AG09309 (cell line): ENCODE measurements at places on chromosomes 1 and 21.

DNA sequence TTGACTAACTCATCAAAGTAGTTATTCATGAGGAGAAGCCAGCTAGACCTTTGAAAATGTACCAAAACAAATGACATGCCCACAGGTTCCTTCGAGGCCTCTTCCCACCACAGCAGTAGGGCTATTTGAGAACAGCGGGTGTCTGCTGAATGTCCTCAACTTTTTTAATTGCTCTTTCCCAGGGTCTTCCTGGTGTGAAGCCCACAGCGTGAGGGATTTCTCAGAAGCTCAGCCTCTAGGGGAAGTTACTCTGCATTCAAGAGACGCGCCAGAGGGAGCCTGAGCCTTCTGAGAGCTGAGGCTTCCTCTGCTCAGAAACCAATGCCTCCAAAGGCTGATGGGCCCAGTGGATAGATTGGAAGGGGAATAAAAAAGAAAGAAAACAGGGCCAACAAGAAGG lies 153.6 kb downstream of the OLFM3 start:
- DNase-seq = no peak

GRCh38 chr1:66331658-66332547 lies 202.1 kb upstream of the SGIP1 start:
- peak; percentile 84 for DNase-seq

DNA sequence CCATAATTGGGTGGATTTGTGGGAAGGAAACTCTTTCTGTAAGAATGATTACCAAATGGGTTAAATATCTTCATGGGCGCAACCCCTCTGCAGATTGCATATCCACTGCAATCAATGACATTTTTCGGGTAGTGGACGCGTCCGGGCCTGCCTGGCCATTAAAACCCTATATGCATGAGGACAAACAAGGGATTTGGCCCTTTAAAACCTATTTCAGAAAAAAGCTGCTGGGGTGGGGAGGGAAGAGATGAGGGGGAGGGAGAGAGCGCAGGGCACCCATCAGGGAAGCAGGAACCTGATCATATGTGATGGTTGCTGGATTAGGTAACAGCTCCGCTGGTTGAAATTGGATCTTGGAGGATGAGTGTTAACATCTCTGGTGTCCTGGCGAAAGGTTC lies 228.8 kb downstream of the PBX1 start:
- no peak for DNase-seq

DNA sequence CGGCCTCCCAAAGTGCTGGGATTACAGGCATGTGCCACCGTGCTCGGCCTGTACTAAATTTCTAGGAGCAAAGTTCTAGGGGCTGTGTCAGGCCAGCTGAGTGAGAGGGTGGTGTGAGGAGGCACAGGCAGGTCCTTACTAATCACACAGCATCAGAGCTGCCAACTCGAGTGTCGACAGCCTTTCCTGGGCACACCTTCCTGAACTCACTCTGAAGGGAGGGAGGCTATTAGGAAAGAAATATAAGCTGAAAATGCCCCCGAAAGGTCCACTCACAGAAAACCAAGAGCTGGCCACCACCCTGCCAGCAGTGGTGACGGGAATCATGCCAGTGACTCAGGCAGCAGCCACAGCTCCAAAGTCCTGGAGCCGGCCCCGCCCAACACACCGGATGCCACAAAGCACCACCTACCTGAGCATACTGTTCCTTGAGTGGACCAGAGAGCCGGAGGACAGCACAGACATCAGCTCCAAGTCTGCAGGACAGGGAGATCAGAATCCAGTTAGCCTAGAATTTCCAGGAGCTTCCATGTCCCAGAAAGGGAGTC lies 4.5 kb downstream of the PMVK start:
- DNase-seq = no peak

DNA sequence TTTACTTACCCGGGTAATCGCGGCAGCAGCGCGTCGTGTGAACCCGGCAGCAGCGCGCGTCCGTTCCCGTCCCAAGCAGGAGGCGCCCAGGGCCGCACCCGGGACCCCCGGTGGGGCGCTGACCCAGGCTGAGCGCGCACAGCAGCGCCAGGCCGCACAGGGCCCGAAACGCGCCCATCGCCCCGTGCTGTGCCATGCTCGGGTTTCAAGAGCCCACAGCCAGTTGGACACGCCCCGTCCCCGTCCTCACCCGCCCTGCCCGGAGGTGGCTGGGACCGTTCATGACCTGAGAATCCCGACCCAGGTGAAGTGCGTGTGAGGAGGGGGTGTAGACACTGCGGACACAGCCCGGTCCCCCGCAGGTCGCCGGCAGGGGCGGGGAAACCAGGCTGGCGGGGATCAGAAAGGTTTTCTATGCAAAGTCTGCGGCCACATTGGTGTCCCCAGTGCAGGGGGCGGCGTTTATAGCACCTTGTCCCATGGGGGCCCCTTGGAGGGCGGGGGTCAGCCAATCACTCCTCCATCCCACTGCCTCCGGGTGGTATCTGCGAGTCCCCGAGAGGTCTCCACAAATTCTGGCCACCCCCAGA lies at the start of gene TNFRSF18:
Gene TNFRSF18 (minus strand): TSS at position 217 of the 590 bp plus-strand sequence. CDS start 21 bp downstream, at position 196.
- DNase-seq = no peak

DNA sequence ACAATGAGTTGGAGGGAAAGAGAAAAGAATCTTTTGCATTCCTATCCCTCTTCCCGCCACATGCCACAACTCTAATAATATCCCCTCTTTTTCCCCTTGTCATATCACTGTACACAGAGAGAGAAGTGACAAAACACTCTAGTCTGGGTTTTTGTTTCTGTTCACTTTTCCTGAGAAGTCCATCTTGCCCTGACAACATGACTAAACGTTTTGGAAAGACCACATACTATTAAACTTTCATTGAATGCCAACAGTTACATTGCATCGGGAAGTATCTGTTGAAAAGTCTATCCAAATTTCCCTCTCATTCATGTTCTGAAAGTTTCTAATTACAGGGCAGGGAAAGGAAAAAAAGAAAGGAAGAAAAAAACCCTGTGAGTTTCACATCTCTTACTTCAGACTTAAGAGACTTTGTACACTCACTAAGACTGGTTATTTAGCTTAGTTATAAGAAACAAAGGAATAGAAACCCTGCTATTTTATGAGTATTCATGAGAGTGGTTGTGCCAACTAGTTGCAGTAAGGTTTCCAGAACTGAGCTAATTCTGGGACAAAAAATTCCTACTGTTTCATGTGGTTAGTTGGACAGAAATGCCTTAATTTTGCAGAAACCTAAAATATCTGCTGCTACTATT lies 16.9 kb downstream of the PLA2G4A start:
- DNase-seq = no peak

DNA sequence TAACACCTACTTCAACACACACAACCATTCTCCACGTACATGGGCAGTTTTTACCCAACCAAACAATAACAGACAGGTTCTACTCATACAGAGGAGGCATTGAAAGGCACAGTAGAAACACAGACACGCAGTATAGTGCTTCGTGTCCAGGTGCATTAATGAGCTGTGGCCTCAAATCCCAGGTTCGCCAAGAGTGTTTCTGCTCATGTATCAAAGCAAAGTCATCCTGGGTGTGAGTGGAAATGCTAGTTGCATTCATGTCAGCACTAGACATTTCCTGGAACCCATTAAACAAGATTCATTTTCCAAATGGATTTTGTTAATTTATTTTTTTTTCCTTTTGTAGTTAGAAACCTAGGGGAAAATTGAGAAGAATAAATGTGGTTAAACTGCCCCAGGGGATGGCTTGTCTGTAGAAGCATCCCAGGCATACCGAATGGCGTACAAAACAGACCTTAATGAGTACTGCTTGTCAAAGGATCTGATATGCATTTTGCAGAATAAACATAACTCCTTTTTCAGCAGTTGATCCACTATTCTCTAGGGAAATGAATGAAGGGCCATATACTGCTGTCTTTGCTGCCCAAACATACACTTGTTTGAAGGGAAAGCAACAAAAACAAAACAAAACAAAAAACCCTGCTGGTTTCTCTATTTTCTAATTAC lies 298.6 kb upstream of the ST6GALNAC5 start:
- DNase-seq = no peak

DNA sequence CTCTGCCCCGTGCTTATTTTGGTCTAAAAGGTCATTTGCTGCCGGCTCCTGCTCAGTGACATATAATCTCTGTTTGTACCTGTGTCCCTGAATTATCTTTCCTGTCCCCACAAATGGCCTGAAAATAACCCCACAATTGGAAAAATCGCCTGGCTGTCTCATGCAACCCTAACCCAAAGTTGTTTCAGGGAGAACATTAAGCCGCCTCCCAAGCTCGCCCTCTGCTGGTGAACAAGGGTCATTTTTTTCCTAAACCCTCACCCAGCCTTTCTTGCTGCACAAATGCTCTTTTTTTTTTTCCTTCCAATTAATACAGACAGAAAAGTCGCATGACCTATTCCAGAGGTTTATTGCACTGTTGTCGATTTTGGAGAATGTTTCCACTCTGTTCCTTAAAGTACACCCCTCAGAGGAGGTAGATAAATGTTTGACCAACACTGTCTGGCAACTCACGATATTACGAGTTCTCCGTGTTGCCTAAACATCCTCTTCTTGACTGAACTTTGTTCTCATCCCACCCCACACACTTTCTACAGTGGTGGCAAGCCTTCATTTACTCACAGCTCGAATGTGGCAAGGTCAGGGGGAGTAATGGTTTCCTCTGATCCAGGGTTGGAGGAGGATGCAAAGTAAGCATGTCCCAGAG lies 148.7 kb downstream of the ZZZ3 start:
- no peak for DNase-seq

- no peak for DNase-seq
Measured at GRCh38 chr1:180451504-180451903, 50.9 kb downstream of the ACBD6 start.

GRCh38 chr1:209650454-209650853 lies 1.8 kb downstream of the LAMB3 start:
- no peak for DNase-seq

GRCh38 chr1:31782421-31783410 lies 18.6 kb upstream of the ADGRB2 start:
- DNase-seq = no peak

DNA sequence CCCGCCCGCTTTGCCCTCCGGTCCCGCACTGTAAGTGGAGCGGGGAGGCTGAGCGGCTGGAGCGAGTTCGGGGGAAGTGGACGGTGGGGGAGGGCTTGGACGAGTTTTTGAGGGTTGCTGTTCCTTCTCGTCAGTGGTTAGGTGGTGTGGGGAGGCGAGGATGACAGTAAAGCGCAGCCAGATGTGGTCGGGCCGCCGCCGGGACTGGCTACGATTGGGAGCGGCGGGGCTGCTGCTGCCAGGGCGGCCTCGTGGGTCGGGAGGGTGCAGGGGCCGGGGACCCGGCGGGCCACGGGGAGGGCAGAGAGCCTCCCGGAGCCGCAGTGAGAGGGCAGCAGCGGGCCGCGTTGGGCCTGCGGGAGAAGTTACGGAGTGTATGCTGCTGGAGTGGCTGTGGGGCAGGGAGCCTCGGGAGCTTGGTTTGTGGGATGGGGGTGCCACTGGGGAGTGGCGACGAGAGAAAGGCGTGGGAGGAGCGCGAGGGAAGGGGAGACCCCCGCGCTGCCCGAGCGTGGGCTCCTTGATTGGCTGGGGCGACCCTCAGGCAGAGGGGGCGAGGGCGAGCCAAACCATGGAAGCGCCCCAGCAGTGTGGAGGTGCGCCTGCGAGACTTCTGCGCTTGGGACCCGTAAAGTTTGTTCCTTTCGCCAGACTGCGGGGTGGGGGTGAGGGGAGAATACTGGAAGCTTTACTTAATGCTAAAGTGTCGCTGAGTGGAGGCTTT lies 2.1 kb downstream of the ADGRL2 start:
- DNase-seq = no peak

- DNase-seq = no peak
Measured at GRCh38 chr1:152313970-152314369, 11.1 kb downstream of the FLG start.

- no peak for DNase-seq
Measured at GRCh38 chr1:76501586-76502219, 365.6 kb upstream of the ST6GALNAC5 start.

- DNase-seq = no peak
Measured at GRCh38 chr1:111600886-111601386, 18.7 kb upstream of the RAP1A start.

GRCh38 chr1:58699011-58699762 lies 675 bp downstream of the MYSM1 start:
- no peak for DNase-seq

DNA sequence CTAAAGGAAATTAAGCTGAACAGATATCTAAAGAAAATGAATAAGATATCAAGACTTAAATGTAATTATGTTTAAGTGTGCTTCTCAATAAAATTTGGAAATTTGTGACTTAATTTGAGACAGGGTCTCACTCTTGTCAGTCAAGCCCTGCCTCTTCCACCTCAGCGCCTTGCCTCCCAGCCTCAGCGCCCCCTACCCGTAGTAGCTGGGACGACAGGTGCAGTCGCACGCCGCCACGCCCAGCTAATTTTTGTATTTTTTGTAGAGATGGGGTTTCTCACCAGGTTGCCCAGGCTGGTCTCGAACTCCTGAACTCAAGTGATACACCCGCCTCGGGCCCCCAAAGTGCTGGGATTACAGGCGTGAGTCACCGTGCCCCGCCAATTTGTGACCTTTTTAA lies 117.0 kb downstream of the CLEC20A start:
- no peak for DNase-seq

DNA sequence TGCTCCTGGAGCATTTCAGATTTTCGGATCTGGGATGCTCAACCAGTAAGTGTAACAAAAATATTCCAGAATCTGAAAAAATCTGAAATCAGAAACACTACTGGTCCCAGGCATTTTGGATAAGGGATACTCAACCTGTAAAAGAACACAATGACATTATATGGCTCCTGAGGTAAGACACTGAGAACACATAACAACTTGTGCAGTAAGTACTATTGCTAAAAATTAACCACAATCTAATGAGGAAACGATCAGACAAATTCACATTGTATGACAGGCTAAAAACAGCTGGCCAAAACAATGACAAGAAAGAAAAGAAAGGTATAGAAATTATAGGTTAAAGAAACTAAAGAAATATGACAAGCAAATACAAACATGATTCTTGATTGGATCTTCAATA lies 54.9 kb downstream of the LTN1 start:
- DNase-seq = no peak

- DNase-seq = no peak
Measured at GRCh38 chr1:37035796-37036666, 1.7 kb upstream of the GRIK3 start.

DNA sequence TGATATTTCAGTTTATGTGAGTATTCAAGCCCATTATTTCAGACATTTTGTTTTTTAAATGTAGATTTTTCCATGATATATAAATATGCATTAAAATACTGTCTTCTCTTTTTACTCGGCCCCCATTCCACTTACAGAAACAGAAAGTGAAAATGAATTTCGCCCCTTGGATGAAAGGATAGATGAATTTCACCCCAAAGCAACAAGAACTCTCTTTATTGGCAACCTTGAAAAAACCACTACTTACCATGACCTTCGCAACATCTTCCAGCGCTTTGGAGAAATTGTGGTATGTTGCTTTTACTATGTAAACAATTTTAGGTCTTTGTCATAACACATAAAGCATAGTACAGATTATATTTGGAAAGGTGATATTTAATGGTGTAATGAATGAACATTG lies 59.9 kb downstream of the ZBTB17 start:
- no peak for DNase-seq
